IPS-NIHi11 (cell line): ENCODE measurements at places on chromosomes 11 and 22.

DNA sequence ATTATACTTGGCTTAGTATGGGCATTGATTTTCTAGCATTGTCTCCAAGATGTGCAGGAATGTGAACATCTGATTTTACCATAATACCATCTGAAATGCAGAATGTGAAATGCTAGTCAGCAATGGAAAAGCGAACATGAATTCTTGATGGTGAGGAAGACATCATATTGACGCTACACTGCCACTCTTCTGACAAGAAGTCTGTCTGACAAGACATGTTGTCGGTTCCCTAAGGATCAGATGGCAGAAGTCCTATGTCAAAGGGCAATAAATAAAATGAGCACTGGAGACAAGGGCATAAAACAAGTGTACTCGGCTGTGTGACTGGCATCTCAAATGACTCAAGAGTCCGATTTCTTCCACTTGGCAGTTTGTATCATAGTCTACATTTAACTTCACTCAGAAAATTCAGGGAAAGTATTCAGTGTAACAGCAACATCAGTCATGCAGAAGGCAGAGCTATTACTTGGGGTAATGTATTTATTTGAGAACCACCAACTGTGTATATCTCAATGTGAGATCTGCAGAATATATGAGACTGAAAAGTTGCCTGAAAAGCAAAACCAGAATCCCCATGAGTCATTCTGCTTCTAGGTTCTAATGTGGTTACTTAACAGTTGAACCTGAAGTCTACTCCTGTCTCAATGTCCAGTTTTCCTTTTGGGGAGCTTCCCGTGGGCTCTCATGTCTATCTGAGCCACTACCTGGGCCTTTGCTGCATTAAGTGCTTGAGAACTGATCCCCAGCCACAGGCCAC is 51.5 kb downstream of the SLC17A6 start:
- DNase-seq: no peak

DNA sequence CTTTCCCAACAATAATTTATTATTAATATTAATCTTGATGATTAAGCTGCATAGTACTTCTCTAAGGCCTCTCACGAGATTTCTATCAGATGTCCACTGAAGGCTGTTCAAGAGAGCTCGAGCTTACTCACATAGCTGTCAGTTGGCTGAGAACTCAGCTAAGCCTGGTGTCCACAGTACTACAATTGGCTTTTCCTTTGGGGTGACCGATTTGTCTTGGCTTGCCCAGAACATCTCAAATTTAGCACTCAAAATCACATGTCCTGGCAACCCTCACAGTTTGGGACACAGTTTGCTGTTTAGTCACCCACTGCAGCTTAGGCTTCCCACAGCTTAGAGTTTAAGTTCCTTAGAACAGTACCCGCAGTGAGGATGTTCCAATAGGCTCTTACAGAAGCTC is 96.5 kb downstream of the LUZP2 start:
- no peak for DNase-seq

GRCh38 chr11:117931971-117932370 is 2.8 kb upstream of the TMPRSS13 start:
- DNase-seq: no peak

- no peak for DNase-seq
Observed at GRCh38 chr11:67631411-67631810, 1.7 kb upstream of the NUDT8 start.

- DNase-seq: no peak
Observed at GRCh38 chr11:75766443-75767227, 1.9 kb upstream of the DGAT2 start.

DNA sequence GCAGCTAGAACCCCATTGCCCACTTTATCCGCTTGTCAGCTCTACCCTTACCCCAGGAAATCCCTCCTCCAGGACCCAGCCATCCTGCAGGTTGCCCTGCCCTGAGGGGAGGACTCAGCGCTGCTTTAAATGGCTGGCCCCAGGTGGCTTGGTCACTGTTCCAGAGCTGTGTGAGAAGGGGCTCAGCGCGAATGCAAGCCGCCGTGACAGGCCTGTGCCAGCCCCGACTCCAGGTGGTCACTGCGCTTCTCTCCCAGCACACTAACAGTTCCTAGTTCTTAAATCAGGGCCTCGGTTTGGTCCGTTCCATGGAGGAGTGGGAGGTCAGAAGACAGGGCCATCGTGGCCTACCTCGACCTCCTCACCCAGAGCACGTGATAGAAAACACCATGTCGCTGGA is 65.7 kb upstream of the TBCEL start:
- no peak for DNase-seq

DNA sequence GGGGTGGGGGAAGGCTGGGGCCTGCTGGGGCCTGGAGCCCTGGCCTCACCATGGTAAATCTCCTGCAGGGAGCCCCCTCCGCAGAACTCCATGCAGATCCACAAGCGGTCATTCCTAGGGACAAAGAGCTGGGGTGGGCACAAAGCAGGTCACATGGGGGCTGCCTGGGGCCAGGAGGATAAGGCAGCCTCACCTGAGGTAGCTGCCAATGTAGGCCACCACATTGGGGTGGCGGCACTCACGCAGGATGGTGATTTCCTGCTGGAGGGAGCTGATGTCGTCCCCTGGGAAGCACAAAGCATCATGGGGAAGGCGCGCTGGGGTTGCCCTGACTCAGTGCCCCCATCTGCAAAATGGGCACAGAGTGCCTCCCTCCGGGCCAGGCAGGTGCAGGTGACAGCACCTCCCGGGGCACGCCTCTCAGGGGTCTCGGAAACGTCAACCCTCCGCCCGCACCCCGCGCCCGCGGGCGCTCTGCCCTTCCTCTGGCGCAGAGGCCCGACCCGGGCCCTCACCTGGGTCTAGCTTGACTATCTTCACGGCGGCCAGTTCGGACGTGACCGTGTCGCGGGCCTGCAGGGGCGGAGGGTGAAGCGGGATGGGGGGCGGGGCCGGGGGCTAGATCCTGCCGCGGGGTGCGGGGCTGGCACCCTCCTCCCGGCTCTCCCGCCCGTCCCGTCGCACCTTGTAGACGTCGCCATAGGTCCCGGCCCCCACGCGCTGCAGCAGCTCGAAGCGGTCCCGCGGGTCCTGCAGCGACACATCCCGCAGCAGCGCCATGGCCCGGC is 450 bp downstream of the MAP4K2 start:
- DNase-seq: no peak

DNA sequence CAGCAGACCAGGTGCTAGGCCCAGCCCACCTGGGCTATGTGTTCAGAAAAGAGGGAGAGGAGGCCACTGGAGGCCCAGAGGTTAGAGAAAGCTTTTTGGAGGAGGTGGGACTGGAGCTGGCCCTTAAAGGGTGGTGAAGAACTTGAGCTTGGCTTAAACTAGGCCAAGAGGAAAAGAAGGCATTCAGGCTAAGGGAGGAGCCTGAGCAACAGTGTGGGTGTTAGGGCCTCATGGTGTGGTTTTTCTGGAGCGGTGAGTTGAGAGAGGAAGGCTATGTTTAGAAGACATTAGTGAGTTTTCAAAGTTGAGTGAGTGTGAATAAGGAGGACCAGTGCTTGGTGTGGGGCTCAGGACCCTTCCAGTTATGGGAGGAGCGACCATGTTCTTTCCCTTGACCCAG is 6.2 kb downstream of the TAF6L start:
- no peak for DNase-seq

GRCh38 chr11:125688066-125688465 is 7.4 kb upstream of the ACRV1 start:
- DNase-seq: no peak

DNA sequence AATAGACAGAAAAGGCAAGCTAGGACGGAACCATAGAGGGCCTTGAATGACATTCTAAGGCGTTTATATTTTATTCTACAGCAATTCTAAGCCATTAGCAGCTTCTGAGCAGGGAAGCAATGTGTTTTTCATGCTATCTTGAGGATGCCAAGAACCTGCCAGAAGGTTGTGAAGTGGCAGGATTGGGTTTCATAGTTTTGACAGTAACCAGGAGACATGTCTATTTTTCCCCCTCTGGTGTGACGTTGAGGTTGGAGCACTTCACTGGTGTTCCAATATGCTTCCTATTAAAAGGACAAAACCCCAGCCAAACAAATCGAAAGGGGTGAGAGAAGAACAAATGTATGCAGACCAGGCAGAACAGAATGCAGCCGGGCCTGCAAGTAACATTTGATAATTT is 148.2 kb downstream of the SPATA19 start:
- DNase-seq: no peak

- DNase-seq: peak; percentile 70
Observed at GRCh38 chr11:114774599-114775361, 96.5 kb downstream of the NXPE2 start.
